GM04503 (cell line): ENCODE measurements at places on chromosomes 12 and 14.

DNA sequence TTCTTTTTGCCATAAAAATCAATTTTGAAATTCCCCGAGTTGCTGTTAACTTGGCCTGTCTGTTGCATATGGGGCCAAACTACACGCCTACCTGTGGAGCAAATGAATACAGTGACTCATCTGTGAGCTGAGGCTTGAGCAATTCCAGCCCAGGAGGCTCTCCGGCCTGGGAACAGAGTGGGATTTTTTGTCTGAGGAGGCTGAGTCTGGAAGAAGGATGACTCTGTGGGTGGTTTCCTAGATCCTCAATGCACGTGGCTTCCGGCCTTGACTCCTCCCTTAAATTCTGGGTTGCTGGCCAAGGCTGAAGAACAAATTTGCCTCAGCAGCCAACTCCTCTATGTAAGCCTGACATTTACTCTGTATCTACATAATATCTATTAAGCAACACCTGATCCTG lies 124.1 kb downstream of the SSPN start:
- no peak for DNase-seq

- DNase-seq = no peak
These were observed 131.0 kb downstream of the TMEM132D start for GRCh38 chr12:129772501-129773493.

GRCh38 chr12:84136862-84137367 lies 775.7 kb downstream of the SLC6A15 start:
- no peak for DNase-seq

- DNase-seq = no peak
These were observed 15.0 kb upstream of the TMEM119 start for GRCh38 chr12:108612788-108613282.

DNA sequence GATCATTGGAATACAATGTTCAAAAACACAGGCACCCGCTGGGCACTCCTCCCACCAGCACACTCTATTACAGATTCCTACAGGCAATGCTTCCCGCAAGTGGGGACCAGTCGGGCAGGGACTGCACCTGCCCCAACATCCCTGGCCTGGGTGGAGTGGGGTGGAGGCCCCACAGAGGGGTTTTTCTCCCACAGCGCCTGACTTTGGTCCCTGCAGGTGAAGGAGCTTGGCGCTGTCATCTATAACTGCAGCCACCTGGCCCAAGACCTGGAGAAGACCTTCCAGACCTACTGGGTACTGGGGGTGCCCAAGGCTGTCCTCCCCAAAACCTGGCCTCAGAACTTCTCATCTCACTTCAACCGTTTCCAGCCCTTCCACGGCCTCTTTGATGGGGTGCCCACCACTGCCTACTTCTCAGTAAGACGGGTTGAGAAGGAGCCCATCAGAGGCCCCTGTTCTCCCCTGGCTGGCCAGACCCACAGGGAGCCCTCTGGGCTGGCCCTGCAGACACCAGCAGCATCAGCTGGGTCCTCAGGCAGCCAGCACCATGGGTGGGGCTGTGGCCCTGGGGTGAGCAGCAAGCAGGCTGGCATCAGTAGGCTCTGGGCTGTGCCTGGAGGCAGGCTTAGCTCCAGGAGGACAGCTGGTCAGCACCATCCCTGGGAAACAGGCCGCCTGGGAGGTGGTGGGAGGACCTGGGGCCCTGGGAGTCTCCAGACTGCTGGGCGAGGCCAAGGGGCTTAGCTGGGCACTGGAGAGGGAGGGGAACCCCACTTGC lies 6.0 kb downstream of the PLD4 start:
- DNase-seq = no peak

DNA sequence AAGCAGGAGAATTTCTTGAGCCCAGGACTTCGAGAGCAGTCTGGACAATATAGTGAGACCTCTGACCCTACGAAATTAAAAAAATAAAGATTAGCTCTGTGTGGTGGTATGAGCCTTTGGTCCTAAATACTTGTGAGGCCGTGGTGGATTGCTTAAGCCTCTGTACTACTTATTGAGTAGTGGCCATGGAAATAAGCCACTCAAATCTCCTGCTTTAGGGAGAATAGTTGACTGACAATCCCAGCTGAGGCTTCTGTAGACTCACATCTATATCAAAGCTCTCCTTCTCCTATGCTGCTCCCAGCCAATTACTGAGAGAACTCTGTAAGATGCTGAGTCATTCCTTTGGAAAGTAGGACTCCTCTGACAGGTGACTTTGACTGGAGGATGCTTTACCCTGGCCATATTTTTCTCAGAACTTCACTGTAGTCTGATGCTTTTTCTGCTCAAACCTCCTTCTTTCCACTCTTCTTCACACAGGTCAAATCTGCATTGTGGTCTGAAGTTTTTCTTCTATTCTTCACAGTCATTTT lies 420.2 kb downstream of the SLC6A15 start:
- DNase-seq = no peak

GRCh38 chr14:56180754-56181542 lies 62.7 kb downstream of the PELI2 start:
- no peak for DNase-seq

DNA sequence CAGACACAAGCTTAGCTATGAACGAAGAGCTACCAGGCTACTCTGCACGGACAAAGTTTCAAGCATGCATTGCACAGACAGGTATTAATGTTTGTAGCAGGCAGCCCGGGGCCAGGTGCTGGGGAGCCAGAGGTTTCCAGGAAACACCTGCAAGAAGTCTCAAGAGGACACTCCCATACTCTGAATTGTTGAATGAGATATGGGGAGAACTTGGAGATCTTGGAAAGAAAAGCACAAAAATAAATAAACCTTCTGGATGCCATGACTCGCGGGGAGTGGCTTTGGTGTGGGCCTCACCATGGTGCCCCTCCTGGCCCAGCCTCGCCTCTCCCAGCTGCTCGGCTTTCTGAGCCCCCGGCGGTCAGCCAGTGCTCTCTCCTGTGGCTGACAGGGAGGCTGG lies 186.8 kb downstream of the TTC7B start:
- DNase-seq = no peak
